Eye (tissue), 1 donor: ENCODE measurements at places on chromosomes 16 and 17.

DNA sequence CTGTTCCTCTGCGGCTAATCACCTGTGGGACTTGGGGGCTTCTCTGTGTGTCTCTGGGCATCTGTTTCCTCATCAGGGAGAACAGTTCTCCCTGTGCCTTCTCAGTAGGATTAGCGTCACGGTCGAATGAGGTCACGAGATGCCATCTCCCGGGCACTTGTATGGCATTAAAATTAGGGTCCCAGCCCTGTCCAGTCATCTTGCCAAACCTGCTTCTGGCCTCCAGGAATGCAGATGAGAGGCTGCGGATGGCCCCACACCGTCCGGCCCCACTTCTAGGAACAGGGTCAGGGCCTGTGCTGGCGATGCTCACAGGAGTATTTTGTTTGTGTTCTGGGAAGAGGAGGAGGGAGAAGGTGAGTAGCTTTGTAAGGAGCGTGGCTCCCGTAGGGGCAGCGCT is 58.5 kb downstream of the OR1D5 start:
- no peak for DNase-seq

DNA sequence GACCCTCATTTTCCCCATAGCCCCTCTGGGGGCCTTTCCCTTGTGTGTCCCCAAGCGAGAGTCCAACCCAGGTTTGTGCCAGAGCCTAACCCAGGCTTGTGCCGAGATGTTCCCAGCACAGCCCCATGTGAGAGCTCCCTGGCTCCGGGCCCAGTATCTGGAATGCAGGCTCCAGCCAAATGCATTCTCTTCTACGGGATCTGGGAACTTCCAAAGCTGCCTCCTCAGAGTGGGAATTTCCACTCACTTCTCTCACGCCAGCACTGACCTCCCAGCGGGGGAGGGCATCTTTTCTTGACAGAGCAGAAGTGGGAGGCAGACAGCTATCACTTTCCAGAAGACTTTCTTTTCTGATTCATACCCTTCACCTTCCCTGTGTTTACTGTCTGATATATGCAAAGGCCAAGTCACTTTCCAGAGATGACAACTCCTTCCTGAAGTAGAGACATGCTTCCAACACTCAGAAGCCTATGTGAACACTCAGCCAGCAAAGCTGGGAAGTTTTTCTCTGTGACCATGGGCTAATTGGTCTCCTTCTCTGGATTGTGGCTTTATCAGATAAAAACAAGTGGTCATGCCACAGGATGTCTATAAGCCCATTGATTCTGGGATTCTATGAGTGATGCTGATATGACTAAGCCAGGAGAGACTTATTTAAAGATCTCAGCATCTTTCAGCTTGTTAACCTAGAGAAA is 2.5 kb upstream of the CCL2 start:
- DNase-seq = peak; percentile 86

DNA sequence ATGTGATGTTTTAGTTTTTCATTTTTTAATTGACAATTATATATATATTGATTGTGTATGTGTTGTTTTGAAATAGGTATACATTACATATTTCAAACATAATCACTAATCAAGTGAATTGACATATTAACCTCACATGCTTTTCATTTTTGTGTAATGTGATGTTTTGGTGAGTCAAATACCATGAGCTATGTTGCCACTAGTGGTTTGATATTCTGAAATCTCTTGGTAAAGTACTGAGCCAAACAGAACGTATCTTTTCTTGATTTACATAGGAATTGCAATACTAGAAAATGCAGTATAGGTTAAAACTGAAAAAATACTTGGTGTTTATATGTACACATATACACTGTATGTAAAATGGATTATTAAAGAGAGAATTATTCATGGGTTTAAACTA is 65.2 kb upstream of the SIAH1 start:
- no peak for DNase-seq

GRCh38 chr16:81808933-81809480 is 29.9 kb downstream of the PLCG2 start:
- DNase-seq = no peak

- DNase-seq = no peak
These were observed 34.0 kb downstream of the OR1D5 start for GRCh38 chr17:3029213-3029913.

GRCh38 chr16:19131825-19132218 is 18.1 kb downstream of the ITPRIPL2 start:
- no peak for DNase-seq

GRCh38 chr17:44663095-44663494 is 6.8 kb downstream of the MEIOC start:
- DNase-seq = no peak

DNA sequence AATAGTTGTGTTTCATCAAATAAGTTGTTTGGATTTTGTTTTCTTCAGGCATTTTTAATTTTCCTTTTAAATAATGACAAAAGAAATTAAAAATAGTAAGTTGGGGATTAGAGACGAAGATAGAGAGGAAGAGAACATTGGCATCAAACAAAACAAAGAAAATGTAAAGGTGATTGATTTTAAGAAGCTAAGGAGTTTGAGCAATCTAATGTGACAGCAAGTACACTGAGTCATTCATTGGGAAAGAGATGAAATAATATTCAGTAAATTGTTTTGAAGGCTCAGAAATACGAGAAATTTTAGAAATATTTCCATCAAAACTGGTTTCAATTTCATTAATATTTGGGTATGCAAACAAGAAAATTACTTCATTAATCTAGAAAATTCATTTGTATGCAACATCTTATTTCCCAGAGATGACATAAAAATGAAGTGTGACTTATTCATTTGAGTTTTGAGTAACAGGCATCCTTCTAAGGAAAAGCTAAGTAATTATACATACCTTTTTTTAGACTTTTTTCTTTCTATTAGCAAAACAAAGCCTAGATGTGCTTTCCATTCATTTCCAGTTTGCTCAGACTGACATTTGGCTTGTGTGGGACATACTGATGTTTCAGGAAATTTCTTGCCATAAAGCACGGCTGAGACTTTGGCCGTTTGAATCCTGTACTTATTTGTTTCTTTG is 66.7 kb downstream of the COX10 start:
- no peak for DNase-seq

DNA sequence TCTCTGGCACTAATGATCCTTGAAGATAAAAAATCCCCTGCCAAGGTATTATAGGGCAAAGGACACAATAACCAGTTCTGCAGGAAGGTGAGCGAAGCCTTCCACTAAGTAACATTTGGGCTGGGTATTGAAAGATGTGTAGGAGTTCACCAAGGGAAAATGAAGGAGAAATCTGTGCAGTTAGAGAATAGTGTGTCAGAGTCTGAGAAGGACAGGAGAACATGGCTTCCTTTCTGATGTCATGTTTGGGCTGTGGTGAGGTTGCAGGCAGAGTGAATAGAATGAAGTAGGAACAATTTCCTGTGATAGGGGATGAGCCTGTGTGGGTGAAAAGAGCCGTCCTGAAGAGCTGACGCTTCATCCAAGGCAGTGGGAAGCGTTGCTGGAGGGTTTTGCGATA is 24.1 kb upstream of the CIITA start:
- no peak for DNase-seq

DNA sequence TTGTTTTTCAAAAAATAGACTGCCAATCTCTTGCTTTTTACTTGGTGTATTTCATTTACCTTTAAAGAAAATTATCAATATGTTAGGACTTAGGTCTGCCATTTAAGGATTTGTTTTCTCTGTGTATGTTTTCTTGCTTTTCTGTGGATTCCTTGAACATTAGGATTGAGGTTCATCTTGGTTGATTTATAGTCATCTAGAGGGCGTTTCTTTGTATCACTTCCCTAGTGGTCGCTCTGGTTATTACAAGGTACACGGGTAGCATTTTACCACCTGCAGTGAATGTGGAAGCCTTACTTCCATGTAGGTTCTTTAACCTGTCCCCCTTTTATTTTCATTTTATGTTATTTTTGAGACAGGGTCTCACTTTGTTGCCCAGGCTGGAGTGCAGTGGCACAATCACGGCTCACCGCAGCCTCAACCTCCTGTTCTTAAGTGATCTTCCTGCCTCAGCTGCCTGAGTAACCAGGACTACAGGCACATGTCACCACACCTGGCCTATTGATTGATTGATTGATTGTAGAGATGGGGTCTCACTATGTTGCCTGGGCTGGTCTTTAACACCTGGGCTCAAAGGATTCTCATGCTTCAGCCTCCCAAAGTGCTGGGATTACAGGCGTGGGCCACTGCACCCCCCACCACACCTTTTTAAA is 35.2 kb upstream of the CBX4 start:
- DNase-seq = peak; percentile 46

- no peak for DNase-seq
These were observed 381.5 kb downstream of the CPPED1 start for GRCh38 chr16:12422233-12422632.

- no peak for DNase-seq
These were observed 234.5 kb upstream of the MYOCD start for GRCh38 chr17:12431188-12431587.

DNA sequence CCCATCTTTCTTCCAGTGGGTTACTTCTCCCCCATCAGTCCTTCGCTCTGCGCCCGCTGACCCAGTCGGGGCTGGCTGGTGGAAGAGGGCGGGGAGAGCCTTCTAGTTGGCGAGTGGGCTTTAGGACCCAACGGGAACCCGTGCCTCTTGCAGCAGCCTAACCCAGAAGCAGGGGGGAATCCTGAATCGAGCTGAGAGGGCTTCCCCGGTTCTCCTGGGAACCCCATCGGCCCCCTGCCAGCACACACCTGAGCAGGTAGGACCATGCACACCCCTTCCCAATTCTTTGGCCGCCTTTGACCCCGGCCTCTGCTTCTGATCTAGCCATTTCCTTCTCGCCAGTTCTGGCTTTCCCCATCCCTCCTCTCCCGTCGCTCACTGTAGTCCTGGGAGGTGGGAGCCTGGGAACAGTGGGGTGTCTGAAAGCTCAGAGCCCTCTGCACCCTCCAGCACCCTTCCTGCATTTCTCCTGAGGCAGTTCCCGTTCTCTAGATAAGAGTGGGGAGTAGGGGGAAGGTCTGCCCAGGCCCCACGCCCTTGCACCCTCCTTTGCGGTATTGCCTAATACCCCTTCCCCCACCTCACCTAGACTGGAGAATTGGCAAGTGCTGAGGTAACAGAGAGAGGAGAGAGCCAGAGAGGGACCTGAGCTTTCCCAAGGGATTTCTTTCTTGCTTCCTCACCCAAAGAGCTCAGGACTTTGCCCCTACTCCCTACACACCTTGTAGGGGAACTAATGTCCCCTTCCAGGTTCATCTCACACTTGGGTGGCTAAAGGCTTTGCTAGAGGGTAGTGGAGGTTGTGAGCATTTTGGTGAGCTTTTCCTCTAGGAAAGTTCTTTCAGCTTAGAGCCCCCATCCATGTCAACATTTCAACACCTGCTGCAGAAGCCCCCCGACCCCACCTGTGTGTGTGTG is at the start of gene RARA:
Gene RARA, plus strand, starts transcription at position 150 of the 918 bp plus-strand sequence. CDS start 22,039 bp downstream, outside the sequence.
- DNase-seq = peak; percentile 91

DNA sequence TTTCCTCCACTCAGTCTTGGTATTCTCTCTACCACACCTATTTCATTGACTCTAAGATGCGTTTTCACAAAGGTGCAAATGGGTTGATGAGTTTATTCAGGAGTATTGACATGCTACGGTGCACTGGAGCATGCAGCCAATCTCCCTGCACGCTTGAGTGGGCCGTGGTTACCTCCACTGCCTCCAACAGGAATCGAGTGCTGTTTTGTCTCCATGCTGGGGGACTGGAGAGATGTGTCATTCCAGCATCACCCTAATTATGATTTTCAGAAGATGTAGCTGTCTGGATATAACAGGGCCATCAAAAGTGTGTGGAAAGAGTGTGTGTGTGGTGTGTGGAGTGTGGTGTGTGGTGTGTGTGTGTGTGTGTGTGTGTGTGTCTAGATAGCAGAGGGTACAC is 351.6 kb upstream of the ZFHX3 start:
- peak; percentile 68 for DNase-seq

- no peak for DNase-seq
These were observed 54.1 kb downstream of the VAC14 start for GRCh38 chr16:70746708-70747424.

GRCh38 chr17:142102-142661 is 4.8 kb downstream of the SCGB1C2 start:
- peak; percentile 31 for DNase-seq

GRCh38 chr17:19539040-19539399 is 5.4 kb downstream of the SLC47A1 start:
- peak; percentile 38 for DNase-seq

GRCh38 chr16:50272111-50272571 is 5.8 kb downstream of the ADCY7 start:
- DNase-seq = no peak

GRCh38 chr17:70787721-70788300 is 618.5 kb downstream of the KCNJ2 start:
- no peak for DNase-seq

DNA sequence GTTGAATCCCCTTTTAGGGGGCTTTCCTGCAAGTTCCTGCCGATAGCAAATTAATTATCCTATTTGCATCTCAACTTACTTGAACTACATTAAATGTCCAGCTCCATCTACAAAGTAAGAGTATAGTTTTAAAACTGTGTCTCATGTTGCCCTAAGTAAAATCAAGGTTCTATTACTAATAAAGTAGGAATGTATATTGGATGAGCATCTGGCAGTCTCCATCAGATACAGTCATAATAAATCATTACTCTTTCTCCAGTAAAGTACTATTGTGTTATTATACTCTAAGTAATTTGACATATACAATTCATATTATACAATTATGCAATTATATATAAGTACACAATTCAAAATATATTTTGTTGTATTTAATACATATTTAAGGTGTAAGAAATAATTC is 249.3 kb downstream of the CEP112 start:
- no peak for DNase-seq

DNA sequence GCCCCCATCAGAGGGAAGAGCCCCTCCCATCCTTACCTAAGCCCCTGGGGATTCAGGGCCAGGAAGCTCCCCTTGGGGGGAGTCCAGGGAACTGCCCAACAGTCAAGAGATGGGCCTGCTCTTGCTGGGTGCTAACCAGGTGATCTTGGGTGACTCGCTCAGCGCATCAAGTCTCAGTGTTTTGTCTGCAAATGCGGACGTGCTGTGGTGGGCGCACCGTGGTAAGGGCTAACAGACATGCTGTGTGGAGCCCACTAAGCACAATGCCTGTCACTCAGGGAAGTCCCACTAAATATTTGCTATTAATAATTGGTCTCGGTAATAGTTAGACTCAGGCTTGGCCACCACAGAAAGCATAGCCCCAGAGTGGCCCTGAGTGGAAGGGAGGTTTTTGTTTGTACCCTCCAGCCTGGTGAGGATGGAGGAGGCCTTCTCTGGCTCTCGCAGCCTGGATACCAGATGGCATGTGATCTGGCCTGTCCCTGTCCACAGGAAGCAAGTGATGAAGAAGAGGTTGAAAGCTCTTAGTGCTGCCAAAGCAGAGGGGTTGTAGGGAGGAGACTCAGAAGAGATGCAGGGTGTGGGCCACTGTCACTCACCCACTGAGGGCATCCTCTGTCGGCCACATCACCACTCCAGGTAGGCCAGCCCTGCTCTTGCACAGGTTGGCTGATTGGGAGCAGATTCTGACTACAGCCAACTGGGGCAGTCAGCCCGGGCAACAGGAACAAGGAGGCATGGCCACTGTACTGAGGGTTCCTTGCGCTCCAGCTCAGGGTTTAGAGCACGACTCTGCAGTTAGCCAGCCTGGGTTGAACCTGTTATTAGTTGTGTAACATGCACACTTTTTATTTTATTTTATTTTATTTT is 69.8 kb upstream of the KSR1 start:
- no peak for DNase-seq
